ENCODE measurements at places on chromosomes 13 and 19.

DNA sequence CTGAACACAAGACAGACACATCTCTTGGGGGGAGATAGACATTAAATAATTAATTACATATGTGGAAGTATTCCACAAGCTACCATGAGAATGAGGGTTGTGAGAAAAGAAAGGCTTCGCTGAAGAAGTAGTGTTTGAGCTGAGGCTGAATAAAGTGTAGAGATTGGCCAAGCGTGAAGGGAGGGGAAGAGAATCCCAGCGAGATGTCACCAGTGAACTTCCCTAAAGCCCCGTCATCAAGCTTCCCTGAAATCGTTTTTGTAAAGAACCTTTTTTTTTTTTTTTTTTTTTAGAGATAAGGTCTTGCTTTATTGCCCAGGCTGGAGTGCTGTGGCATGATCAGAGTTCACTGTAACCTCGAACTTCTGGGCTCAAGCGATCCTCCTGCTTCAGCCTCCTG, 235.2 kb downstream of the KCNRG start:
- DNase-seq, result no peak

GRCh38 chr13:46598820-46599180, 45.8 kb downstream of the LRCH1 start:
- DNase-seq, result no peak

- no peak for DNase-seq
Measured at GRCh38 chr19:7126132-7126531, 56.6 kb downstream of the ZNF557 start.

GRCh38 chr13:76406243-76406642, 480.0 kb downstream of the KCTD12 start:
- DNase-seq, result no peak

DNA sequence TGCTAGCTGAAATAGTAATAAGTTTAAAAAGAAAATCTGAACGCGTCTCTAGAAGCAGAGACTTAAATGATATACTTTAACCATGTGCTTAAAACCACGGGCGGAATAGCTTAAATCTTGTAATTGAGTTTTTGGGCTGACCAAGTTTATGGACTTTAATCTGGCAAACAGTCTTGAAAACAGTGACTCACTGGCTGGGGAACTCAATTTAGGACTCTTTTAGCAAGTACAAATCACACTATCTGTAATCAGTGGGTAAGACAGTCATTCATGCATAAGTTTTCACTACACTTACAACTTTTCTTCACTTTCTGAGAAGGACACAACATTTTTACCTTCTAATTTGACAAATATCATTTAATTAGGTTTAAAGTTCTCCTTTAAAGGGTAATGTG, 26.8 kb downstream of the ZNF627 start:
- no peak for DNase-seq

- DNase-seq, result no peak
Measured at GRCh38 chr13:101393140-101393539, 23.2 kb downstream of the NALCN start.

DNA sequence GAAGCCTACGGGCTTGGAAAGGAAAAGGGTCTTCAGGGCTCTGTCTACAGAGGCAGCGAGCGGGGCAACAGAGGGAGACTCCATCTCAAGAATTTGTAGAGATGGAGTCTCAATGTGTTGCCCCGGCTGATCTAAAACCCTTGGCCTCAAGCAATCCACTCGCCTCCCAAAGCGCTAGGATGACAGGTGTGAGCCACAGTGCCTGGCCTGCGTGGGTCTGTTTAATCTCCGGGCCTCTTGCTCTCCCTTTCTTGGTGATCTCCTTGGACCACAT, 8.1 kb downstream of the RPS9 start:
- DNase-seq, result no peak

DNA sequence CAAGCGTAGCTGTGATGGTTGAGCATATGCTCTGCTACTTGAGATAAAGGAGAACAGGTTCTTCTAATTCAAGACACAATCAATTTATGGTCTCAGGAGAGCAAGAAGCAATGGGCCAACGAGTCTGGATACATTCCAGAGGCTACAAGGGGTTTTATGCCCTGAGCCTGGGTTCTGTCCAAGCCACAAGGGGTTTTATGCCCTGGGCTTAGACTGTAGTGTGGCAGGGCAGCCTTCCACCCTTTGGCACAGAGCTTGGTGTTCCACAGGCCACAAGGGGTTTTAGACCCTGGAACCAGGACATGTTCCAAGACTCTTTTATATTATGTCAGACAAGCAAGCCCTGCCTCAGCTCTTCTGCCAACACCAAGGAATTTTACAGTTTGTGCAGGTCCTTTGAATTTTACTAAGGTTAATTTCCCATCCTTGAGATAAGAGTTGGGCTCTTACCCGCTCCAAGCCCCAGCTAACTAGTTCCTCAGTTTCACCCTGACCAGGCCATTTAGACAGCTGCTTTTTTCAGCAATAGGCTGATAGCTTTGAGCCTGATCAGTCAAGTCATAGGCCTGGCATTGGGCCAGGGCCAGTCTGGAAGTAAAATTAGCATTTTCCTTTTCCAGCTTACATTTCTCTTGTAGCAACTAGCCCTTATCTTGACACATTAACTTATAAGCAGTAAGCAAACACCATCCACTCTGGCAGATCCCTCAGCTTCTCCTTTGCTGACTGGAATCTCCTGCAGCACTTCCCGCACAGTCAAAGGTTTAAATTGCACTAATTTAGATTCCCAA, 95.0 kb downstream of the ZNF737 start:
- DNase-seq, result no peak

- no peak for DNase-seq
Measured at GRCh38 chr13:21402586-21403307, 56.4 kb downstream of the ZDHHC20 start.

DNA sequence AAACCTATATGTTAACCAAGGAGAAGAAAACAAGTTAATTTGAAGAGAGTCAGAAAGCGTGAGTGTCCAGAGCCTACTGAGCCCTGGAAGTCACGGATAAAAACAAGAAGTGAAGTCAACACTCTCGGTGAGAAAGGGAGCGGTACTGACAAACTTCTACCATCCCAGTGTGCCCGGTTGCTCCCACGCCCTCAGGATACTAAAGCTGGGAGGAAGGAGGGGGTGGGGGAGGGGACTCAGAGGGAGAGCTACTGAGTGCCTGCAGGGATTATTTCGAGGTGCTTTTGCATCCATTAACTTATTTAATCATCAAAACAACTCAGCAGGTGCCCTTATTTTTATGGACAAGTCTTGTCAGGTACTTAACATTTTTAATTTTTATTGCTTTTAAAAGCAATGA, 166.2 kb downstream of the ZIC5 start:
- no peak for DNase-seq

GRCh38 chr13:23608701-23609413, 38.6 kb downstream of the TNFRSF19 start:
- DNase-seq, result no peak

- DNase-seq, result no peak
Measured at GRCh38 chr13:44967704-44968433, 21.4 kb downstream of the NUFIP1 start.

DNA sequence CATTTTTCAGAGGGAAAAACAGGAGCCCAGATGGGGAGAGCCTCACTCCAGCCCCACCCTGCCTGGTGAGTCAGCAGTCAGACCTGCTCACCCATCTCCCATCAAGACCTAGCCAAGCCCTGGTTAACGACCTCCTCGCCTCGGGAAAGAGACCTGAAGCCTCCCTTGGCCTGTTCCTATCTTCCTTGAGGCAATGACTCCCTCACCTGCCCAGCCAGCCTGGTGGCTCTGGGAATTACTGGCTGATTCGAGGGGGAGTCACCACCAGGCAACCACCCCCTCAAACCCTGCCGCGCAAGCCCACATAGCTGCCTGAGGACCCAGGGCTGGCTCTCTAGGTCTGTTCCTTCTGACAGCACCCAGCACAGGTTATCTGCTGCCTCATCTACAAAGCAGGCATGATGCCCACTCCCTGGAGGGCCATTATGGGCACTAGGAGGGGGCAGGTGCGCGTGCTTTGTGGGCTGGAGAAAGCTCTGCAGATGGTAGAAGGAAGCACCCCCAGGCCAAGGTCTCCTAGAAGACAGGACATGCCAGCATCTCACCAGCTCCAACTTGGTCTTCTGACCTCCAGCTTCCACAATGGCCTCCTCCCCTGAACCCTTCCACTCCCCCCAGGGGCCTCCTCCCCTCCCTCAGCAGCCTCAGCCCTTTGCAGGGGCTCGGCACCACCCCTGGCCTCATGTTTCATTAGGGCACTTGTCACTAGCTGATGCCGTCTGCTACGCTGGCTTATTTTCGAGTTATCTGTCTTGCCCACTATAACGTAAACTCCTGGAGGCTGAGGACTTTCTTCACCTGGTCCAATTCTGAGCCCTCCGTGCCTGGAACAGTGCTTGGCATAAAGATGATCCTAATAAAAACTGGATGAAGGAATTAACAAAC, 10.4 kb downstream of the DEDD2 start:
- no peak for DNase-seq

DNA sequence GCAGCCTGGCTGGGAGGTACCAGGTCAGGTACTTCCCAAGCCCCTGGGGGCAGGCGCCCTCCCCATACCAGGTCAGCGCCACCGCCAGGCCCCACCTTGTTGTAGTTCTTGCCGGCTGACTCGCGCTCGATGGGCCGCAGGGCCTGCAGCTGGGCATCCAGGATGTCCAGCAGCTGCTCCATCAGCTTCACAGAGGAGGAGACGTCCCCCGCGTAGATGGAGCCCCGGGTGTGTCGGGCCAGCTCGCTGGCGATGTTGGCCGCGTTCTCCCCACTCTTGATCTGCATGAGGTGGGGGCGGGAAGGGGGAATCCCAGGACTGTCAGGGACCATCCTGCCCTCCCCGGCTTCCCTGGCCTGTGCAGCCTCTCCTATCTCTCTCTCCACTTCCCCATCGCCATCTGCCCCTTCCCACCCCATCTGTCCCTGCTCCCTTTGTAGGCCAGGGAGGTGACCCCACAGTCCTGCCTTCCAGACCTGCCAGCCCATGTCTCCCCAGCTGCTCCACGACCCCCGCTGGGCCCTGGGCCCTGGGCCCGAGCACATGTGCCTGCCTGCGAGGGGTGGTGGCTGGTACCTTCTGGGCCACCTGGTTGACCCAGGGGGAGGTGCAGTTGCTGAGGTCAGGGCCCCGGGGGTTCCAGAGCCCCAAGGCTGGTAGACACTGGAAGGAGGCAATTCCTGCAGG, 23.8 kb upstream of the ASF1B start:
- no peak for DNase-seq

Measured in activated CD4-positive, alpha-beta T cell treated with anti-CD3 and anti-CD28 coated beads for 24 hours (primary cell).